ENCODE measurements at places on chromosomes 4 and X.
A peak's percentile ranks its signal among the peaks of the same experiment; 100 is the strongest.

DNA sequence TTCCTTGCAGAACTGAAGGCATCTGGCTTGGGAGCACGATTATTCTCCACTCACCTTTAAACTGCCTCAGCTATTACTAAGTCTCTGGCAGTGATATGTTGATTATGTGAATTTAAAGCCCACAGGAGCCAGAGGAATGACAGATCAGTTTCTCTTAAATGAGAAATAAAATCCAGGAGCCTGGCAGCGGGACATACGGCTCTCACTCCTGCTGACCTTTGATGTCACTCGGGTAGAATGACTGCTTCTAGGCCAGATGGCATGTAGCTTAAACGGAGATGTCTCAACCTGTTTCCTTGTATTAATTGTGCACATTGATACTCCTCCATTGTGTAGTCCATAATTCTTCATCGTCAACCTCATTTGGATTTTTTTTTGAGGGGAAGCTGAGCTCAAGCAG is 4.0 kb upstream of the CBLL2 start:
- DNase-seq, result no peak

DNA sequence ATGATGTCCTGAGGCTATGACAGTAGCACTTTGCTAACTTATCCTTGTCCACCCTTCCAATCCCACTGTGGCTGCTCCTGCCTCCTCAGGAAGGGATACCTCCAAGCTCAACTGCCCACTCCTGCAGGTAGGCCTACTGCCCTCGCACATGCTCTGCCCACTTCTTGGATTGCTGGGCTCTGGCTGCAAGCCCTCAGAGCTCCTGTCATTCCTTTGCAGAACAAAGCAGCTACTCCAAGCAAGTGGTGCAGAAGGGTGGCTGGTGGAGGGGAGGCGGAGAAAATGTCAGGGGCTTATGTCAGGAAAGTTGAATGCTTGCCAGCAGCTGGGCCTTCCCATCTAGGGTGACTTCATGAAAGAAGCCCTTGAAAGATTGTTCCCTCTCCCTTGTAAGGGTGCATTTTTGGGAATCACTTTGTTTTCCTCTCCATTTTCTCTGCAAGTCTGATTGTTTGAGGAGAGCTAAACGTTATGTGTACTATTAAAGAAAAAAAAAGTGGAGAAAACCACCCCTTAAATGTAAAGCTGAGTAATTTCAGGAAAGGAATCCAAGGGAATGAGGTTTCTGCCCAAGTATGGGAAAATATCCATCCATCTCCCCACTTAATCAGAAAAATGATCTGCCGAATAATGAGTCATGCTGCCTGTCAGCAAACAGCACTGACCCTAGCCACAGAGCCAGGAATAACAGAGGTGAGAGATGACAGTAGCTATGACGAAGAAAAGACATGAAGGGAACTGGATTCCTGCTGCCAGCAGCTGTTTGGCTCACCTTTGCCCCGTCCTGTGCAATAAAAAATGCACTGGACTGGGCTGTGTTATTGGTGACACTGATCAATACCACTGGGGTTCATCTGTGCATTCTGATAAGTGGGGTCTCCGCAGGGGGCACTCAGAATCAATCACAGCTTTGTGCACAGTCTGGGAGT is 102.0 kb downstream of the RTL5 start:
- no peak for DNase-seq

DNA sequence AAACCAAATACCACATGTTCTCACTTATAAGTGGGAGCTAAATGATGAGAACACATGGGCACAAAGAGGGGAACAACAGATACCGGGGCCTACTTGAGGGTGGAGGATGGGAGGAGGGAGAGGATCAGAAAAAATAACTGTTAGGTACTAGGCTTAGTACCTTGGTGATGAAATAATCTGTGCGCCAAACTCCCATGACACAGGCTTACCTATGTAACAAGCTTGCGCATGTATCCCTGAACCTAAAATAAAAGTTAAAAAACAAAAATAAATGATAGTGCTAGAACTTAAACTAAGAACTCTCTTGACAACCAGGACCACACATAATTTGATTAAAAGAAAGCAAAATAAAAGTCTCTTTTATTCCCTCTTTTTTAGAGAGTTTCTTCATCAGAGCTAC is 150.6 kb downstream of the CHIC2 start:
- no peak for DNase-seq

DNA sequence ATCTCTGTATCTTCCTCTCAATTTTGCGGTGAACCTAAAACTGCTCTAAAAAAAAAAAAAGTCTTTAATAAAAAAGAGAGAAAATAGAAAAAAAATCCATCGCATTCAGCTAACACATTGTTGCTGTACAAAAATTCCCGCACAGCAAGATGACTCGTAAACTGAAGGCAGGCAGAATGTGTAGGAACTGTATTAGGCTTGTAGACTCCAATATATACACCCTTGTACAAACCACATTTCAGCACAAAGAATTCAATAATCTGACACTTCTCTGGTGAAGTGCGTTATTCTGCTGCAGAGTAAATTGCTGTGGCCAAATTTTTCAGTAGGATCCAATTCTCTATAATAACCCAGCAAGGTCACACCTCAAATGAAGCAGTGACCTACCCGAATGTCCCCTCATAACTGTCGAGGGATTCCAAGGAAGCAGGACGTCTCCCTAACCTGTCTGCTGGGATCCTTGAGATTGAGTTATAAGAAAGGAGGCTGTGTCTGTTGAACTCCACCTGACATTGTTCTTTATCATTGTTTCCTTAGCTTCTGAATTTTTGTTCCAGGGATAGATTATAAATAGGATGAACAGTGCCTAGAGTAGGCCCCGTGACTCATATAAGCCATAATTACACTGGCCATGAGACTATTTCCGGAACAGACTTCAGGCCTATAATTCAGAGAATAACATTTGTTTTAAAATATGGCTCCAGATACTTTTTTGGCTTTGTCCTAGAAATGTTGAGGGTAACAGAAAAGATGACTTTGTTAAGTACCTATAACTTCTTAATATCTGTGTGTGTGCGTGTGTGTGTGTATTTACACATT is 348.3 kb downstream of the PCDH7 start:
- no peak for DNase-seq

DNA sequence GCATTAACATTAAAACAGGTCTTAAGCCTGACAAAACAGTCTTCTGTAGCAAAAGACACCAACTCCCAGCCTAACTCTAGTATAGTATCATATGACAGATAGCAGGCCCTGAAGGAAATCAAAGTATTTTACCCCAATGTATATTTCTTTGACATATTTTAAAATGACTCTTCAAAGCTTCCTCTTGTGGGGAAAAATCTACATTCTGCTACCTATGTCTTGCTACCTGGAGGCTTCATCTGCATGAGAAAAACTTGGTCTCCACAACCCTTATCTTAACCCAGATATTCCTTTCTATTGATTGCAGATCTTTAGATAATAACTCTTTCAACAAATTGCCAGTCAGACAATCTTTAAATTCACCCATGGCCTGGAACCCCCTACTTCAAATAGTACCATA is 1620.4 kb downstream of the PCDH7 start:
- no peak for DNase-seq

- no peak for DNase-seq
Observed at GRCh38 chrX:150982235-150982787, 824 bp upstream of the HMGB3 start.

- no peak for DNase-seq
Observed at GRCh38 chr4:24754571-24754970, 40.8 kb upstream of the SOD3 start.

DNA sequence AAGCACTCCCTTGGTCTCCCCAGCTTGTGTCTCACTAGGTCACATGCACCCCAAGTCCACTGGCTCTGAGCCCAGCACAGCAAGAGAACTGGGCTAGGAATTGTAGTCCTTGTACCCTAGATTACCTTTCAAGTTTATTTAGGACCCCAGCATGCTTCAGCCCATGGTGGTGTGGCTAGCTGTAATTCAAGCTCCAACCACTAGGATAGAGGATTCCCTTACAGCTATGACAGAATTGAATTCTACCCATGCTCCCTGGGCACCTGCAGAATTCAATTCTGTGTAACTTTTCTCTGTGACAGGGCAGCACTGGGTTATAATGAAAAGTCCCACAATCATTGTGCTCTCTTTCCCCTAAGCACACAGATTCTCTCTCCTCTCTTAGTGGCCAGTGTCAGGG is 253.8 kb upstream of the DMD start:
- no peak for DNase-seq

- DNase-seq, result no peak
Observed at GRCh38 chr4:155607481-155607880, 59.2 kb upstream of the GUCY1A1 start.

- no peak for DNase-seq
Observed at GRCh38 chr4:97152149-97152548, 991.1 kb downstream of the STPG2 start.

- no peak for DNase-seq
Observed at GRCh38 chrX:153848325-153848724, 18.0 kb upstream of the PDZD4 start.

GRCh38 chr4:127327491-127327890 is 305.3 kb upstream of the INTU start:
- no peak for DNase-seq

DNA sequence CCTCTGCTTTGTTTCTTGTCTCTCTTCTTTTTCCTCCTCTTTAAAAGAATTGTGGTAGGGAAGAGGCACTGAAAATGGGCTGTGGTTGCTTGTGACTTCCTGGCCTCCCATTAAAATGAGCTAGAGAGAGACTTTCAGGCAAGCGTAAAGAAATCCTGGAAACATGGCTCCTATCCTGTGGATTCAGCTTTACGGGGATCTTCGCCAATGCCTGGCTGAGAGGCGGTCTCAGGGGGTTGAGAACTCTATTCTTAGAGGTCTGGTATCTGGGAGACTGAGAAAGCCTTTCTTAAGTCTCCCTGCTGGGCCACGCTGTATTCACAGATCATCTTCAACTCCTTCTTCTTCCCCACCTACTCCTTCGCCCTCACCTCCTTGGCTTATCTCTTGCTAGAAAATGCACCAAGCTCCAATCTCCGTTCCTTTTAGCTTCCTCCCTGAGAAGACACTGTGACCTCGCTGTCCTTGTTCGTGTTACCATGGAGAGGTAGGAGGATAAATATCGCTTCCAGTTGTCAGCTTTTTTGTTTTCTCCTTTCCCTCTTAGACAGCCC is 542 bp upstream of the KLF8 start:
- no peak for DNase-seq

DNA sequence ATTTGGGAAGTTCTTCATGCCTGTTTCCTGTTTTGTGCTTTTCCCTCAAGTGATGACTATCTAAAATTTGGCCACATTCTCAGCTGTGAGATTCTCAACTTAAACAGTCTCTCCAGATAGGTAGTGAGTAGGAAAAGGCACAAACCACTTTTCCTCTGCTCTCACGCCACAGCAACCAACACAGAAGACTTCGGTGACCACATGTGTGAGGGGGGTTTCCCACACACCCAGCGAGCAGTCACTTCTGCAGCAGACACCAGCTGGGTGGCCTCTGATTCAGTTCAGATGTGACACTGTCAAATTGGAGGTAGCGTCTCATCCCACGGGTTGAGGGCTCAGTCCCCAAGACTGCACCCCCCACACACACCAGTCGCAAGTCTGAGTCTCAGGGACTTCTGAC is 25.1 kb upstream of the CLDN34 start:
- no peak for DNase-seq

- DNase-seq, result peak; percentile 94
Observed at GRCh38 chrX:153763989-153764755, at the start of gene PLXNB3. PLXNB3 (plus strand) TSS chrX:153764249; CDS start chrX:153765536, 1,287 bp downstream.

DNA sequence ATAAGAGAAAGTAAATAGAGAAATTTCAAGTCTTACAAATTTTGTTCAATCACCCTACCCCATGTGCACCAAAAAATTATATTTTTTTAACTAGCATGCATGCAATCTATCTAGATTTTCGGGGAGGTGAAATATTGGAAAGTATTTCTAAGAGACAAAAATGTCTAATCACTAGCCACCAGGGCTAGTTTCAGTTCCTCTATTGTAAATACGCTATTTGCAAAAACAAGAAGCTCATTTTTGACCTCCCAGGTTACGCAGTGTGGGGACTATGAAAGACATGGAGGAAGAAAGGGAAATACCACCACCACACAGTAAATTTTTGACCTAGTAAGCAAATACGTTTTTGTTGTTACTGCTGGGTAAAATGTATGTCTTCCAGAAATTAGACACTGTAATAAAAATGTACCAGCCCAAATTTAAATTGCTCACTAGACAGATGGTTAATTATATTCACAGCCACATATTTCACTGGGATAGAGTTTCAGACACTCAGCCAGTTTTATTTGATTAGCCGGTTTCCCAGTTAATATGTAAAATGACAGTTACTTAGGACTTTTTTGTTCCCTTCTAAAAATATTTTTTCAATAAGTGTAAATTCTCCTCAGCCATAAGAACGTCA is 2.2 kb downstream of the NEXMIF start:
- no peak for DNase-seq

GRCh38 chrX:76407795-76408194 is 19.7 kb upstream of the MAGEE1 start:
- DNase-seq, result no peak

DNA sequence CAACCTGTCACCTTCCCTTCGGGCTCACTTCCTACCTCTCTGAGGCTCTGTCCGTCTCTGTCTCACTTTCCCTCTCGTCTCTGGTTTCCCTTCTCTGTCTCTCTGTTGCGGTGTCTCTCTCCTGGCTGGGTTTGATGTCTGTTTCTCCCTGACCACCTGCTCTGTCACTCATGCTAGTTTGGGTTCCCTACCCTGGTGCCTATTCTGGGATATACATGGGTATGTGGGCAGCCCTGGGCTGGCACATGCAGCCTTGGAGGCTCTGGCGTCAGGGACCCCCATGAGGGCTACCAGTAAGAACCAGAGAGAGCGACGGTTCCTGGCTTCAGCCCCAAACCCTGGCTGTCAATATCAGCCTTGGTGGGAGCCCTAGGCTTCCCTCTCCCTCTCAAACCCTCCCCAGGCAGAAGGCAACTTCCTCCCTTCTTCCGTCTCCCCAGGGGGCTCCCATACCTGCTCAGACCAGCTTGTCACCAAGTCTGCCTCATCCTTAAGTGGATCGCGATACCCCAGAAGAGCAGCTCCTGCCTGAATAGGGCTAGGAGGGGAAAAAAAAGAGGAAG is 314 bp downstream of the DNASE1L1 start:
- no peak for DNase-seq

- no peak for DNase-seq
Observed at GRCh38 chr4:158036998-158037397, 135.8 kb downstream of the GASK1B start.

DNA sequence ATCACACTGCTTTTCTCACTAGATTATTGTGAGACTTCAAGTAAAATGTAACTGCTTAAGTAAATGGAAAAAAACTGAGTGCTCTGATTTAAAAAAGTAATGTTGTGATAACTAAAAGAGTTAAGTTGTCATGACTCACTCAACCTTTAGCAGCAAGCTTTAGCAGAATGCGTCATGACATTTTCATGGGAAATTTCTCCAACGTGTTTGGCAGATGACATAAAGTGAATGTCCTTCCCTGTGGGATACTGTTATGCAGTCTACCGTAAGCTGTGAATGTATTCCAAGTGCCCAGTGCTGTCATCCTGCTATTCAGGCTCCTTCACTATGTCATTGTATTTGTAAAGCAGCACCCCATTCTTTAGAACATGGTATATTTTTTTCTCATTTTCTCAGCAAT is 136.2 kb downstream of the CPXCR1 start:
- DNase-seq, result no peak
